ENCODE measurements at places on chromosomes 13 and 19. TPM values are rescaled to one million over a fixed set of nuclear protein-coding genes. Genes with fewer than 3 reads are reported as not detected.

Gene CAPS
- 56.0 TPM for polyA plus RNA-seq

Gene METTL21C
- 1.5 TPM for polyA plus RNA-seq

Gene TRPM4
- polyA plus RNA-seq = 28.7 TPM

Gene ZNF577
- polyA plus RNA-seq = 33.0 TPM

Gene LIM2
- polyA plus RNA-seq = not detected

Gene HPN
- 32.1 TPM for polyA plus RNA-seq

Gene MYH14
- 30.6 TPM for polyA plus RNA-seq

Gene STAP2
- 33.3 TPM for polyA plus RNA-seq

Gene MYO16
- polyA plus RNA-seq = 1.8 TPM

Gene TMIGD2
- 0.37 TPM for polyA plus RNA-seq
